Right forelimb (tissue), 1 donor: ENCODE measurements at places on chromosomes 6 and 20.
A peak's percentile ranks its signal among the peaks of the same experiment; 100 is the strongest.

- no peak for DNase-seq
These were observed 7.5 kb upstream of the RBM38 start for GRCh38 chr20:57383447-57384347.

- no peak for DNase-seq
These were observed 283.2 kb upstream of the FOXQ1 start for GRCh38 chr6:1028723-1029122.

DNA sequence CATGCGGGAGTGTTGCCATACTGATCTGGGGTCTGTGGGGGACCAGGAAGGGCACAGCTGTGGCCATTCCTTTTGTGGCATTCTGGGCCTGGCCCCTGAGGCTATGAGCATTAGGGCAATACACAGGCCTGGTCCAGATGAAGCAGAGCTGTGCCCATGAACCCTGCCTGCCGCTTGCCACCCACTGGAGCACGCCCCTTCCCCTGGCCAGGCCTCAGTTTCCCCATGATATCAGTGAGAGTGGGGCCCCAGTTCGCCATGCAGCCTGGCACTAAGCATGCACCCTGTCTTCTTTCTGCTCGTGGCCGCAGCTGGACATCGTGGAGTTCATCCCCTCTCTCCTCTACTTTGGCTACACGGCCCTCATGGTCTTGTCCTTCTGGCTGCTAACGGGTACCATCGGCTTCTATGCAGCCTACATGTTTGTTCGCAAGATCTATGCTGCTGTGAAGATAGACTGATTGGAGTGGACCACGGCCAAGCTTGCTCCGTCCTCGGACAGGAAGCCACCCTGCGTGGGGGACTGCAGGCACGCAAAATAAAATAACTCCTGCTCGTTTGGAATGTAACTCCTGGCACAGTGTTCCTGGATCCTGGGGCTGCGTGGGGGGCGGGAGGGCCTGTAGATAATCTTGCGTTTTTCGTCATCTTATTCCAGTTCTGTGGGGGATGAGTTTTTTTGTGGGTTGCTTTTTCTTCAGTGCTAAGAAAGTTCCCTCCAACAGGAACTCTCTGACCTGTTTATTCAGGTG is 42.4 kb downstream of the PLAGL2 start:
- DNase-seq: no peak

DNA sequence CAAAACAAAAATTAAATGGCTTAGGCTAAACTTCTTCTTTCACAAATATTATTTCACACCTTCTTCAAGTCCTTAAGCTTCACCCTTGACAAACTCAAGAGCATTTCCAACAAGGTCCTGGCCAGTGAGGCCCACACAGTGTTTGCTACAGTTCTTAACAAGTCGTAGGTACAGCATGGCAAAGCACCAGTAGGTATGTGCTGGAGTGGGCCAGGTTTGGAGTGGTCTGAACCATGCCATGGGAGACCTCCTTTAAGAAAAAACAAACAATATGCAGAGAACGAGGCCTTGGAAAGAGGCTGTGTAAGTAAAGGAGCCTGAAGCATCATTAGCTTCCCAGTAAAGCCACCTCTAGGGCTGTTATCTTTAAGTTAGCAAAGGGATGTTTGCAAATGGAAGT is 154.3 kb upstream of the SNX9 start:
- DNase-seq: no peak

DNA sequence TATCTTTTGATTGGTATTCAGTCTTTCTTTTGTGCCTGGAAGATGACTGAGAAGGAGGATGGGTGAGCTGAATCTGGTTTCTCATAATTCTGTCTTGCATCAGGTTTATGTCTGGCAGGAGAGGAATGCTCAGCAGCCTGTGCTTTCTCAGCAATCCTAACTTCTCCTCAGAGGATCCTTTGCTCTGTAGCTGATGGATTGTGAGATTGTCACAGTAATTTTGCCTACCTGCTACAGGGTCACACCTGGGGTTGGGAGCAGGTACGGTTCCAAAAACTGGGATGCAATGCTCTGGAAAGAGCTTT is 2.1 kb upstream of the HS3ST5 start:
- no peak for DNase-seq

DNA sequence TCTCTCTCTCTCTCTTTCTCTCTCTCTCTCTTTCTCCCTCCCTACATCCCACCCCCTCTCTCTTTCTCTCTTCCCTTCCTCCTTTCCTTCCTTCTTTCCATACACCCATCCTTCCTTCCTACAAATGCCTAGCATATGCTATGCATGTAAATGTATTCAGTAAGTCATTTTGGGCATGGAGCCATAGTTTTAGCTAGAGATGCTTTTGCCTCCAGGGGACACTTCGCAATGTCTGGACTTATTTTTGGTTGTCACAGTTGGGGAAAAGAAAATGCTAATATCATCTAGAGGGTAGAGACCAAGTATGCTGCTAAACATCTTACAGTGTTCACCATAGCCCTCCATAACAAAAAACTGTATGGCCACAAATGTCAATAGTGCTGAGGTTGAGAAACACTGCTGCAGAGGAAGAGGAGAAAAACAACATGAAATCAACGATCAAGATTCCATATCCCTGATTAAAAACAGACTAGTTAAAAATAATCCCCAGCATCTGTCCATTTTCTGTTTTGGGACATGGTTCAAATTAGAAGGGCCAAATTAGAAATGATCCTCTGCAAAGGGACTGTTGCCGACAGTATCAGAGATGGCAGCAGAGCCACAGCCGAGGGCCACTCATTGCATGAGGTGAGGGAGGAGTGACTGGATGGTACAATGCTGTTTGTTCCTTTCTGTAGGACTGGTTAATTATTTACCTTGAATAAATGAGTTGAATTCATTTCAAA is 152.7 kb downstream of the SH3BGRL2 start:
- DNase-seq: no peak

DNA sequence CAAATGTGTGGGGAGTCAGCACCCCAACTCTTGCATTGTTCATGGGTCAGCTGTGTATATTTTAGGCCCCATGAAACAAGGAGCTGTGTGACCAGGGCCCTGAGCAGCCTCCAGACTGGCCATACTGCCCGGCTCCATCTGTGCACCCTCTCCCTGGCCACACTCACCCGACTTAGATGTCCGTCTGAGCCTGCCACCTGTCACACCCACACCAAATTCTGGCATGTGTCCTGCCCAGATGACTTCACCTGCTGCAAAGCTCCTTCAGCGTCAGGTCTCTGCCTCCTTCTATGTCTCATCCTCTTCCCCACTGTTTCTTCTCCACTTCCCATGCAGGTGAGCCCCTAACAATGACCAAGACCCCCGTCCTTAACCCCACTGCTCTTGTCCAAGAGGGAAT is 88.1 kb upstream of the THBS2 start:
- no peak for DNase-seq

- no peak for DNase-seq
These were observed 16.7 kb upstream of the ENTPD6 start for GRCh38 chr20:25178563-25179438.

DNA sequence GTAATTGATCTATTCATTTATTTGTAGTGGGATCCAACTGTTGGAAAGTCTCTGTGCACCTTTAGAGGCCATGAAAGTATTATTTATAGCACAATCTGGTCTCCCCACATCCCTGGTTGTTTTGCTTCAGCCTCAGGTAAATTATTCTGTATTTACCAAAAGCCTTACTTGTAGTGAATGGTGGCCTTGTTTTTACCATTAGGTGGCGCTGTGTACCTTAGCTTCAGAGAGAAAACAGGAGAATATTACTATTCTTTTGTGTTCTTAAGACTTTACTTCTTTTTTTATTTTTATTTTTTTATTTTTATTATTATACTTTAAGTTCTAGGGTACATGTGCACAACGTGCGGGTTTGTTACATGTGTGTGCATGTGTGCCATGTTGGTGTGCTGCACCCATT is 23.7 kb downstream of the PEX7 start:
- DNase-seq: no peak

- DNase-seq: no peak
These were observed 697 bp downstream of the PPT2 start for GRCh38 chr6:32154514-32155161.

DNA sequence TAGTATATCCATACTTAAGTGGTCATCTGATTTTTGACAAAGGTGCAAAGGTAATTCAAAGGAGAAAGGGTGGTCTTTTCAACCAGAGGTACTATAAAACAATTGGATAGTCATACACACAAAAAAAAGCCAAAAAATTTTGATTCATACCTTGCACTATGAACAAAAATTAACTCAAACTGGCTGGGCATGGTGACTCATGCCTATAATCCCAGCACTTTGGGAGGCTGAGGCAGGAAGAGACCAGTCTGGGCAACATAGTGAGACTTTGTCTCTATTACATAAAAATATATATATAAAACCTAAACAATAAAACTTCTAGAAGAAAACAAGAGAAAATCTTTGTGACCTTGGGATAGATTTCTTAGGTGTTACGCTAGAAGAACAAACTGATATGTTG is 43.8 kb upstream of the ADIG start:
- no peak for DNase-seq

- peak; percentile 20 for DNase-seq
These were observed 48.2 kb upstream of the TLDC2 start for GRCh38 chr20:36827541-36828279.

- DNase-seq: no peak
These were observed 43.4 kb downstream of the NHSL1 start for GRCh38 chr6:138455746-138456400.

- DNase-seq: peak; percentile 80
These were observed 239.8 kb upstream of the SULF2 start for GRCh38 chr20:48025051-48025515.

DNA sequence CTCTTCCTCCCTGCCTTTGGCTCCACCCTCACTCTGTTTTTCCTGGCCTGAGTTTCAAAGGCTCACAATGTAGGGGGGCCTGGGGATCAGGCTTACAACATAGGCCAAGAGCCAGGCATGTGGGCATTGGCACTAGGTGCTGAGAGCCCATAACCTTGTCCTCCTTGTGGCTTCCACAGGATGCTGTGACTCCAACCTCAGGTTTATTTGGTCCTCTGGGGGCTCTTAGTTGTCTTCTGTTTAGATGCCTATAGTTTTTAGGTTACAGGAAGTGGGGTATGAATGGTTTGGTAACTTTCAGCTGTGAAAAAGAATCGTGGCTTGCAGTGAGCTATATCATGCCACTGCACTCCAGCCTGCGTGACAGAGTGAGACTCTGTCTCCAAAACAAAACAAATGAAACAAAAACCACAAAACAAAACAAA is 25.6 kb downstream of the MMP24 start:
- no peak for DNase-seq

DNA sequence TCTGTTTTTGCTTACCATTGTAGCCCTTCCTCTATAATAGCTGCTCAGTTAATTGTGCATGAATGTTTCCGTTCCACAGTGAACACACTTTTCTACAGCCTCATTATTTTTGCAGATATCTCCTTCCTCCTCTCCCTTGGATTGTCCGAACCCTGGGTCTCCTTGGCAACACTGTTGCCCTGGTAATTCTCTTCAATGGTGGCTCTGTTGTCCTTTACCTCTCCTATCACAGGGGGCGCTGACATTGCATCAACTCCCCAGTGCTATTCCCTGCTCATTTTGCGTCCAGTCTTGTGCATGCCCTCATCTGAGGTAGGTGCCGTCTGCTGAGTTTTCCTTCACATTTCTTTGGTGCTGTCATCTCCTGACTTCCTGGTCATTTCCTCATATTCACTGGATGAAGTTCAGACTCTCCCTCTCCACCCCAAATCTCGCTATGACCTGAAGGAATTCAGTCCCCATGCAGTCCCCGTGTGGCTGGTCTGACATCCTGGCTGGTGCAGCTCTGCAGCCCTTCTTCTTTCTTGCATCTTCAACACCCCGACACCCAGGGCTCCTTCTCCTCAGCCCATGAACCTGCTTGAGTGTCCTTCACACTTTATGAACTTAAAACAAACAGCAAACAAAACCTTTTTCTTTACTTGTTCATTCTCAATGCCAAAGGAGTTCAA is 21.1 kb downstream of the PHACTR2 start:
- no peak for DNase-seq

DNA sequence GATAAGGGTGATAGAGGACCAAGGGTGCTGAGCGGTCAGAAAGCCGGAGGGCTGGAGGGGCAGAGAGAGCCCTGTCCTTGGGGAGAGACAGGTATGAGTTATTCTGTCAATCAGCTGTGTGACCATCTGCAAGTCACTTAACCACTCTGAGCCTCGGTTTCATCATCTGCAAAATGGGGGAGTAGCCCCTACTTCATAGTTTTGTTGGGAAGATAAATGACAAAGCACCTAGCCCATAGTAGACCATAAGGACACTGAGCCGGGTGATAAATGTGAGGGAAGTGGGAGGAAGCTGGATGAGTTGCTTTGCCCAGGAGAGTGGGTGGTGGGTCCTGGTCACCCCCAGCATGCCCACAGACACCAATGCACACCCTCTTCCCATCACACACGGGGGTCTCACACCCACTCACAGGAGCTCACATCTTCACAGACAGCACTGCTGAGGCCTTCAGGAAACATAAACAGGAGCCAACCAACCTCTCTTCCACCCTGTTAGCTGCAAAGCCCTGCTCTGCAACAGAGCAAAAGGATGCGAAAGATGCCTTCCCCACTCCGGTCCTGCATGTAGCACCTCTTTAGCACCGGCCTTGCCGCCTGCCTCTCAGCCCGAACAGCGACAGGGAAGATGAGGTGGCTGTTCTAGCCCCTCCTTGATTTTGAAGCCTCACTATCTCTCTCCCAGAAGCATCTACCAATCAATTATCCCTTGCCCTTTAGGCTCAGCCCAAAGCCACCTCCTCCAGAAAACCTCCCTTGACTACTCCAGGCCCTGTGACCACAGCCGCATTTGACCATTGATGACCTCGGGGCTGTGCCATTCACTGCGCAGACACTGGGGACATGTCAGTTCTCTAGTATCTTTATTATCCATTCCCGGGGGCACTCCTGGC is 18.9 kb downstream of the SPDEF start:
- DNase-seq: no peak
